ENCODE measurements at places on chromosomes 6 and 20.

- peak; percentile 11 for DNase-seq
Observed at GRCh38 chr6:133553652-133554051, 312.5 kb downstream of the EYA4 start.

DNA sequence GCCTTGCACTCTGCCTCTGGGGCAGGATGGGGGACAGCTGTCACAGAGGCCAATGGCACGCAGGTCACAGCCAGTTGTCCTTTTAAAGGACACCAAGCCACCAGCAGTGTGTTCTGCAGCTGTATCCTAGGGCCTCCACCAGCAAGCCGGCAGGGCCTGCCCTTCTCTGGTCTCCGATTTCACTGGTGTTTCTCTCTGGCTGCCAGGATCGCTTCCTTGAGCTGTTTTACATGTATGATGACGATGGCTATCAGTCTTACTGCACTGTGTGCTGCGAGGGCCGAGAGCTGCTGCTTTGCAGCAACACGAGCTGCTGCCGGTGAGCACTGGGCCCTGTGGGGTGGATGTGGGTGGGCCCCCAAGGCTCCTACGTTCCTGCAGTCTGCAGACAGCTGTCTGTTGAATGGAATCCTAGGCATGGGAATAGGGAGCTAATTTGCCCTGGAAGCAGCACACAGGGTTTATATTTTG is 22.7 kb upstream of the MAPRE1 start:
- DNase-seq = no peak

GRCh38 chr6:65819152-65819551 is 112.1 kb upstream of the EYS start:
- no peak for DNase-seq

- DNase-seq = no peak
Observed at GRCh38 chr6:18533793-18534192, 146.6 kb downstream of the RNF144B start.

- no peak for DNase-seq
Observed at GRCh38 chr6:44339301-44339700, 3.1 kb upstream of the SPATS1 start.

DNA sequence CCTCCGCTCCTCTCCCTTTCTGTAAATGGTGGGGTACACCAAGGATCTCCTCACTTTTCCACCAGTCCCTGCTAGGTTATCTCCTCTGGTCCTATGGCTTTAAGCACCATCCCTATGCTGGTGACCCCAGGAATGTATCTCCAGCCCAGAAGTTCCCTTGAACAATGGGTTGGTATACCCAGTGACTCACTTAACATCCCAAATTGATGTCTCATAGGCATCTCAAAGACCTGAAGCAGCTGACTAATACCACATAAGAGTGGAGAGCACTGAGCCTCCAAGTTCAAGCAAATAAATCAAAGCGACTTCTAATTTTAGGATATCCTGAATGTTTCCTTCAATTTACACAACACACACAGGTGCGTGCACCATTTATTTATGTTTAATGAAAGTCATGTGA is 48.3 kb downstream of the ADGRF1 start:
- DNase-seq = no peak

GRCh38 chr6:17758119-17758518 is 51.4 kb upstream of the NUP153 start:
- no peak for DNase-seq

DNA sequence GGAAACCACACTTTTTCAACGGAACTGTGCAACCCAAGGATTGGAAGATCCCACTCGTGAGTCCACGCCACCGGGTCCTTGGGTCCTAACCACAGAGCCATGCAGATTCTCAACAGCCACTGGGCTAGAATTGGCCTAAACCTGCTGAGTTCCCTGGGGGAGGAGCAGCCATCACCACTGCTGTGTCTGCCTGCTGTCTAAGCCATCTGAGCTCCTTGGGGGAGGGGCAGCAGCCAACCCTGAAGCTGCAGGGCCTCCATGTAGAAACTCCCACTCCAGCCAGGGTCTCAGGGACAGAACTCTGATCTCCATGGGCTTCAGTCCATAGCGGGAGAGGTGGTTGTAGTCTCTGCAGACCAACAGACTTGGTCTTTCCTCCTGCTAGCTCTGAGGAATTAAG is 154.6 kb upstream of the VGLL2 start:
- no peak for DNase-seq
